ENCODE measurements at places on chromosomes 6 and 20.
A peak's percentile ranks its signal among the peaks of the same experiment; 100 is the strongest.

GRCh38 chr20:52923123-52923937 lies 48.8 kb upstream of the TSHZ2 start:
- peak; percentile 6 for DNase-seq

DNA sequence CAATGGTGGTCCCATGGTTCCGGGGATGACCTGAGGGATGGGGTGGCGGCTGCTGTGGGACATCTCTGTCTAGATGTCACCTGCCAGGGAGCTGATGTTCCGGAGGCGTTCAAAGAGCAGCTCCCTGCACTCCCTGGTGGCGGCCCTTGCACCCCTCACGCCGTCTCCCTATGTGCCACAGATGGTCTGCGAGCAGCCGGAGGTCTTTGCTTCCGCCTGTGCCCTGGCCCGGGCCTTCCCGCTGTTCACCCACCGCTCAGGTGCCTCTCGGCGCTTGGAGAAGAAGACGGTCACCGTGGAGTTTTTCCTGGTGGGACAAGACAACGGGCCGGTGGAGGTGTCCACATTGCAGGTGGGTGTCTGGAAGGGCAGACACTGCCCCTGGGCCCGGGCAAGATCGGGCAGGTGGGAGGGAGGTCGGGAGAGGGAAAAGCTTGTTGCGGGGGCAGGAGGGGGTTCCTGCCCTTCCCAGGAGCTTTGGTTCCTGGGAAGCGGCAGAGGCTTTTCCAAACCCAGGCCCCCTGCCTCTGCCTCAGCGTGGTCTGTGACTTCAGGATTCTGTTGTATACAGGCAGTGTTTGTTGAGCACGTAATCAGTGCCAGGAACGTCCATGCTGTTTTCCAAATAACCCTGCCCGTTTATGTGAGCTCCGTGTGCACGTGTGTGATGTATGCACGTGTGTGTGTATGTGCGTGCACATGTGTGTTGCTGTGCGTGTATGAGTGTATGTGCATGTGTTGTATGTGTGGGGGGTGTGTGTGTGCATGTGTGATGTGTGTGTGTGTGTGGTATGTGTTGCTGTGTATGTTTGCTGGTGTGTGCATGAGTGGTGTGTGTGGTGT lies 1.9 kb downstream of the NPEPL1 start:
- no peak for DNase-seq

- no peak for DNase-seq
Observed at GRCh38 chr20:46230801-46231282, 77.5 kb downstream of the CDH22 start.

DNA sequence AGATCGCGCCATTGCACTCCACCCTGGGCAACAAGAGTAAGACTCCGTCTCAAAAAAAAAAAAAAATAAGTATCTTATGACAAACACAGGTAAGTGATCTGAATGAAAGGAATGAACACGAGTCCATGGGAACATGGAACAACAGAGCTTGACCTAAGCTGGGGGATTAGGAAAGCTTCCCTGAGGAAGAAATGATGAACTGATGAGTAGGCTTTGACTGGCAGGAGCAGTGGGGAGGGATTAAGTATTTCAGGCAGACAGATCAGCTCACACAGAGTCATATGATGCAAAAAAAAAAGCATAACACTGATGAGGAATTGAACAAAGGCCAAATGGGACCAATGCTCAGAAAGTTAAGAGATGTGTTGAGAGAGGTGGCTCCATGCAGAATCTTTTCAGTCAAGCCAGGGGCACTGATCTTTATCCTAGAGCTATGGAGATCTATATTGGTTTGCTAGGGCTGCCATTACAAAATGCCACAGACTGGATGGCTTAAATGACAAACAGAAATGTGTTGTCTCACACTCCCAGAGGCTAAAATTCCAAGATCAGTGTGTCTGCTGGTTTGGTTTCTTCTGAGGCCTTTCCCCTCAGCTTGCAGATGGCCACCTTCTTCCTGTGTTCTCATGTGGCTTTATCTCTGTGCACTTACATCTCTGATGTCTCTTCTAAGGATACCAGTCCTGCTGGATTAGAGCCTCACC lies 85.6 kb downstream of the ANKRD6 start:
- DNase-seq = no peak

DNA sequence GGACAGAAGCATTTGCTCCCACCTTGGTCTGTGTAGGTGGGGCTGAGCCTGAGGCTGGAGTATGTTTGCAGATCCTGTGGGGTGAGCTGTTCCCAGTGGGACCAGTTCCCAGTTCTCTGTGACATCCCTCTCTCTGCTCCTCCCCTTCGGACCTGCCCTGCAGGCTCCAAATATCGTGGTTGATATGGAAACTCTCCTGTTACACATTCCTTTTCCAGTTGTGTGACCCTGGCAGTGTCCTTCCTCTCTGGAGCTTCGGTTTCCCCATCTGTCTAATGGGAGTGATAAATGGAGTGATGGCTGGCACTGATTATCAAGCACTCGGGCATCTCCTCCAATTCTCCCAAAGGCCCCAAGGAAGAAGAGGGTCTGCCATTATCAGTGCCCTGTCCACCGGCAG lies 15.7 kb upstream of the TGM2 start:
- no peak for DNase-seq

DNA sequence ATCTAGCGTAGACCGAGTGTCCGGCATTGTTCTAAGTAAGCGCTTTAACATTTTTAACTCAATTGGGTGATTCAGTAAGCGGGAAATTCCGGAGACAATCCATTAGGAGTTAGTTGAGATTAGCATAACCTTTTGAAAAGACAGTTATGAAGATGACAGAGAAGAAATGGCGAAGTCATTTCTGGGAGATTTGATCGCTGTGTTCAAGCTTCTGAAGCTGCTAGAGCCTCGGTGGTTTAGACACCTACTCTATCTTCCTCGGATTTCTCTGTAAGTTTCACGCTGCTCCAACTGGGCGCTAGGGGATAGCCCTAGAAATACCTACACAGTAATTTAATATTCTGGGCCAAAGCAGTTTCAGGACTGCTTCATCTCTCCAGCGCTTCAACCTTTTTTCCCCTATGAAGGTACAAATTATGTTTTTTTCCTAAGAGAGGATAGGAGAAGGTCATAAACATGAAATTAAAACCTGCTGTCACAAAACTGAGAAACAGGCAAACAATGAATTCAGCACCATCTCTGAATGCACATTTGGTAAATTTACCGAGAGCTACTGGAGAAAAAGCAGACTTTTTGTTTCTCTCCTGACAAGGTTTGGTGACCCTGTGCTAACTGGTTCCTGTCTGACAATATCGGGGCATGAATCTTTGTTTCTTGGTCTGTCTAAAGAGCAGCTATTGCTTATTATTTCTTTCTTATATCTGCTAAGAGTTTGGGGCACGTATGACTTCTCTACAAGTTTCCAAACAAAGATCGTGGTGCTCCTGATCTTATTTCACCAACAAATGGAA lies 22.4 kb downstream of the ZNF311 start:
- no peak for DNase-seq

DNA sequence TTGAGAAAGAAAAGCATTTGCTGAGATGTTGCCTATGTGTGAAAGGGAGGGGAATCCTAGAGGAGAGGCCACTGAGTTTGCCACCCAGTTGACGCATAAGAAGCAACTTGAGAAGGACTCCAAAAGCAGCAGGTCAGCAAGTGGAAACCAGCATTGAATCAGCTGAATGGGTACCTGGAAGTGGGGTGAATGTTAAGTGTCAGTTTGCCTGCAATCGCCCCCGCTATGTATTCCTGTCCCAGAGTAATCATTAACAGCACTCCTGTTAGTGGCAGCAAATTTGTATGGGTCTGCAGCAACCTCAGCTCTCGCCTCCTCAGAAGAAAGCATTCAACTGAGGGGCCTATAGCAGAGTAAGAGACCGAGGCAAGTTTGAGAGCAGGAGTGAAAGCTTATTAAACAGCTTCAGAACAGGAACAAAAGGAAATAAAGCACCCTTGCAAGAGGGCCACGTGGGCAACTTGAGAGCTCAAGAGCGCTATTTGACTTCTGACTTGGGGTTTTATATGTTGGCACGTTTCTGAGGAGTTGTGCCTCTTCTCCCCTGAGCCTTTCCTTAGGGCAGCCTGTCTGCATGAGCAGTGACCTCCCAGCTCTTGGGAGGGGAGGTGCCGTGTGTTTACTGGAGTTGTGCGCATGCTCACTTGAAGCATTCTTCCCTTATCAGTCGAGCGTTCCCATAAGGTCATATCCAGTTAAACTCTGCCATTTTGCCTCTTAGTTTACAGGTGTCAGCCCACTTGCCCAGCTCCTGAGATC lies 122.6 kb upstream of the PHACTR1 start:
- no peak for DNase-seq

- no peak for DNase-seq
Observed at GRCh38 chr6:5160206-5160605, 75.1 kb downstream of the PPP1R3G start.

- DNase-seq = no peak
Observed at GRCh38 chr20:10679269-10679668, 5.5 kb upstream of the JAG1 start.

- DNase-seq = no peak
Observed at GRCh38 chr6:97947841-97948240, 664.8 kb upstream of the MMS22L start.

GRCh38 chr6:117985916-117986315 lies 78.9 kb downstream of the SLC35F1 start:
- DNase-seq = no peak

- DNase-seq = no peak
Observed at GRCh38 chr20:22502731-22503191, 81.6 kb downstream of the FOXA2 start.

DNA sequence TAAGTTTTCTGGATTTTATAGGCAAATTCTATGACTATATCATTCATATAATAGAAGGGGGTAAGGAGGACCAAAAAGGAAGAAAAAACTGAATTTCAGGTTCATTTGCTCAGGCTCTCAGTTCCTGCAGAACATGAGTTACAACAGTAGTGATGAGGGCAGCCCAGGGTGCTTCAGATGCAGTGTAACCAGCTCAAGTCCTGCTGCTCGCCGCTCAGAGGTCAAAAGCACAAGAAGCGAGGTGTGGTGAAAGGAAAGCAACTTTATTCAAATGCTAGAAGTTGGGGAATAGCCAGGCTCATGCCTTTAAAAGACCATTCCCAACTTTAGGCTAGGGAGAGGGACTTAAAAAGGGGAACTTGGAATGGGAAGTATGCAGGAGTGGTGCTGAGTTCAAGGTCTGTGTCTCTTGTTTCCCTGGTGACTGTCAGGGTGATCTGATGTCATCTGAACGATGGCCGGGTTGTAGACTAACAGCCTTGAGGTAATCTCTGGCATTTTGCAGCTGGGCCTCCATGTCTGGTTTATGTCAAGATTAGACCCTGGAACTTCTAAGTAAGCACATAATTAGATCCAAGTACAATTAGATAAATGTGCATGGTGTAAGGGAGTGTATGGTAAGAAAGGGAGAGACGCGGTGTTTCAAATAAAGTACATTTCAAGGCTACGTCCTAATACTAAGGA lies 14.5 kb upstream of the SEC63 start:
- DNase-seq = no peak

- no peak for DNase-seq
Observed at GRCh38 chr6:75374961-75375400, 90.4 kb upstream of the TMEM30A start.

DNA sequence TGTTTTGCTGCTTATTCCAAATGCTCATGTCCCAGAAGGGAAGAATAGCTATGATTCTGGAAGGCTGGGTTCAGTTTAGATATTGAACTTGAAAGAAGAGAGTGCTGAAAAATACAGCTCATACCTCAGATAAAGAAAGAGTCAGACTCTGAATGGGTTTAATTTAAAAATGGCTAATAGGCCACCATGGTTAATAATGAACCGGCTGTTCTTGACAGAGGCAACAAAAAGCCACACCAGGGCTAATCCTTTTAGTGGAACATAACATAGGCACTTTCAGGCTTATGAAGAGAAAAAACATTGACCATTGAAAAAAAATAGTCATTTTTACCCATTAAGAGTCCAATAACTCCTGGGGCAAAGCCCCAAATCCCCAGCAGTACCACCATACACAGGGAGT lies 59.4 kb downstream of the TNFRSF21 start:
- DNase-seq = no peak

- no peak for DNase-seq
Observed at GRCh38 chr6:45877970-45878590, 137.6 kb downstream of the CLIC5 start.

DNA sequence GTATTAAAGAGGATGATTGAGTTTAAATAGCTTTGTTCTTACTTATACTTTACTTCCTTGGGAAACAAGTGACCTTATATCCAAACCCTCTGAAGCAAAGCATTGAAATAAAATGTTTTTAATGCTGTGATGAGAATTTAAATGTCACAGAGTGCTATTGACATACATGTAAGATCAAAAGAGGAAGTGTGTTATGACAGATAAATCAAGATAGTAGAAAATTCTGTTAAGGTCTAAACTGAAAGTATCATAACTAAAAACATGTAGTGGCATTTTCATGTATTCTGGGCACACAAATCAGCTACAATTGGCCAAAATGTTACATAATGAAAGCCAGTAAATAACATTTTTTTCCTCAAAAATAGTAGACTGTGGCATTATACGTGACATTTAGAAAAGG lies 318.0 kb downstream of the GRIK2 start:
- DNase-seq = no peak

DNA sequence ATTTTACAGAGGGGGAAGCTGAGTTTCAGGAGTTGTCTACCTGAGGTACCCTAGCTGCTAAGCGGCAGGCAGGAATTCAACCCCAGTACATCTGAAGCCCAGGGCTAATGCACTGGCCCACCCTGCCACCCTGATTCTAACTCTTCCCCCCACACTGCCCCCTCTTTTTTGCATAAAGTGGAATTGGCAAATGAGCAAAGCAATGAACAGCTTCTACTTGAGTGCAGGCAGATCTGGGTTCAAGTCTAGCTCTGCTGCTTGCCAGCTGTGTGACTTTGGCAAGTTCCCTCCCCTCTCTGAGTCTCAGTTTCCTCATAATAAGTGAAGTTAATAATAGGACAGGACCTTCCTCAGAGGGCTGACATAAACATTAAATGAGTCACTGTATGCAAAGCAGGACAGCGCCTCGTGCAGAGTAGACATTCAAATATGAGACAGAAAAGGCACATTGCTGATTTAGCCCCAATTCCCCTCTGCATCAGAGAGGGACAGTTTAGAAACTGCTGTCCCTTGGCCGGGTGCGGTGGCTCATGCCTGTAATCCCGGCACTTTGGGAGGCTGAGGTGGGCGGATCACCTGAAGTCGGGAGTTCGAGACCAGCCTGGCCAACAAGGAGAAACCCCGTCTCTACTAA lies 4.7 kb downstream of the ADA start:
- no peak for DNase-seq

GRCh38 chr6:4599924-4600323 lies 176.3 kb upstream of the CDYL start:
- no peak for DNase-seq

GRCh38 chr6:79396625-79397024 lies 140.6 kb downstream of the LCA5 start:
- no peak for DNase-seq

DNA sequence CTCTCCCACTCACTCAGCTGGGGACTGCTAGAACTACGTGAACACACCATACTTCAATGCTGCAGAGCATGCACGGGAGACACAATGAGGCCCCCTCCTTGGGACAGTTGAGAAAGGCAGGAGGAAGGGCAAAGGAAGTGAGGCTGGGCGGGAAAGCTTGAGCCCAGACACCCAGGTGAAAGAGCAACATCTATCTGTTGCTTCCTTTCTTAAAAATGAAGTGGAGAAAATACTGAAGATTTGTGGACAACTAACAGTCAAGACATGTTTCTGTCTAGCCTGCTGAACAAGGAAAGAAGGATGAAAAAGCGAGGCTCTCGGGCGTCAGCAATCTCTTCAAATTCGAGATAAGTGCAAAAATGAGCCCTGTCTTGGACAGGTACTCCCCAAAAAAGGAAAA lies 3.0 kb upstream of the NNAT start:
- DNase-seq = no peak

GRCh38 chr6:8628063-8628462 lies 192.7 kb upstream of the SLC35B3 start:
- no peak for DNase-seq
